ENCODE measurements at places on chromosomes 2 and 18. TPM values are rescaled to one million over a fixed set of nuclear protein-coding genes. Genes with fewer than 3 reads are reported as not detected.

DNA sequence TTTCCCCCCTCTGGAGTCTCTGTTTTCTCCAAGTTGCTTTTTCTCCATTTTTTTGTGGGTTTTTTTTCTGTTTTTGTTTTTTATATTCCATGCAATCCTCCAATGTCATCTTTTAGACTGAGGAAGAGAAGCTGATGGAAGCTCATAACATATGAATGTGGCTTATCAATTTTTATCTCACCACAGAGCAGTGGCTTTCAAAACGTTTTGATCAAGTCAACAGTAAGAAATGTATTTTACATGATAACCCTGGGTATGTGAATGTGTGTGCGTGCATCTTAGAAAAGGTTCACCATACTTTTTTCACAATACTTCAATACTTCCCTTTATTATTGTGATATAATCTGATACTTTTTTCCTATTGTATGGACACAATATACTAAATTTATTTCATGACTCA, 64.6 kb upstream of the CDCA7 start:
- DNase-seq, result no peak

- no peak for DNase-seq
These were observed 909 bp downstream of the TGFA start for GRCh38 chr2:70552501-70553333.

ADRA2B gene
- polyA plus RNA-seq, result 4.4 TPM

DNA sequence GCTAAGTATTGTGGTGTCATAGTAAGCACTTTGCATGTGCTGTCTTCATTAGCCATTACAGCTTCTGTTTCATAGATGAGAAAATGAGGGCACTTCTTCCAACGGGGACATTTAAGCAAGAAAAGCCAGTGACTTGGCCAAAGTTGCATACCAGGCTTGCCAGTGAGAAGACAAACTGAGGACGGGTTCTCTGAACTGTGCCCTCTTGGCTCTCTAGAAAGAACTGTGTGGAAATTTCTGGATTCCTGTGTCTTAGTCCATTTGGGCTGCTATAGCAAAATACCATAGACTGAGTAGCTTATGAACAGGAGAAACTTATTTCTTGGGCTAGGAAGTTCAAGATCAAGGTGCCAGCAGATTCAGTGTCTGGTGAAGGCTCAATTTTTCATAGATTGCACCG, 13.3 kb downstream of the CTIF start:
- DNase-seq, result no peak

UGT1A6 gene
- 2.7 TPM for polyA plus RNA-seq

DNA sequence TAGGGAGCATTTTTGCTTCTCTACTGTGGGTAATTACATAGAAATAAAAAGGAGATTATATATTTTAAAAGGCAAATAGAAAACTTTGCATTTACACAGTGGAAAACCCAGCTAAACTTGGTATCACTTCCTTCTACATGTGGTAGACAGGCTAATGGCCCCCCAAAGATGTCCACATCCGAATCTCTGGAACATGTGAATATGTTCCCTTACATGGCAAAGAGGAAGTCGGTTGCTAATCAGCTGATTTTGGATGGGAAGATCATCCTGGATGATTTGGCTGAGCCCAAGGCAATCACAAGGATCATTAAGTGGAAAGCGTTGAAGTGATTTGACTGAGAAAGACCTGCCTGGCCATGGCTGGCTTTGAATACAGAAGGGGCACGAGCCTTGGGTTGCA, 26.2 kb downstream of the CREG2 start:
- no peak for DNase-seq

DNA sequence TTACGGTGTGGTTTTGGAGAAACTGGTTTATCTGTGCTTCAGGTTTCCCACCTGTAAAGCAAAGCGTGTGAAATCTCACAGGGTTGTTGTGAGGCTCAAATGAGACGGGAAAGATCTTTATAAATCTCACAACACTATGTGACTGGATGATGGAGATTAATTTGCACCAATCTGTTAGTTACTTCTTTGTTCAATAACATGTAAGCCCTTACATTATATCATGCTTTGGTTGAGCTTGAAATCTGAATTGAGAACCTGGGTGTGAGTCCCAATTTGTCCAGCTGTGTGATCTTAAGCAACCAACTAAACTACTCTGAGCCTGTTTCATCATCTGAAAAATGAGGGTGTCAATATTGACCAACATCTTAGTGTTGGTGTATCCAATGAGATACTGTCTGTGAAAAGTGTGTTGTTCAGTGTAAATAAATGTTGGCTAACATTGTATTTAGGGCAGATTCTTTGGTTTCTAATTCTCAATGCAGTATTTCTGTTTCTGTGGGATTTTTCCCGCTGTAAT, 741 bp upstream of the GCKR start:
- DNase-seq, result no peak

TBR1 gene
- 0.03 TPM for polyA plus RNA-seq

DNA sequence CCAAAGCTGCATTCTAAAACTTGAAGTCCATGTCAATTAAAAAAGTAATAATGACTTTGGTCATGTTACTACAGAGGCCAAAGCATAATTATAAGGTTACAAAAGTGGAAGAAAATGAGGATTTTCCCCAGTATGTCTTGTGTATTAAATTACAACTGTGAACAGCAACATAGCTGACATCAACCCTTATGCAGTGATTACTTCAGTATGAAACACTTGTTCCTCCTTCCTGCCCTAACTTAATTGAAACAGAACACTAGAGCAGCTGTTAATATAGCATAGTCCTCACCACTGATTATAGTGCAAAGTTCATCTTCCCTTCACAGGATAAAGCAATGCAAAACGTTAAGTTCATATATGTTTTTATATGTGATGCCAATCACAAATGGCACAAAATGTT, 29.9 kb downstream of the EPB41L3 start:
- DNase-seq, result no peak

ADCYAP1 gene
- polyA plus RNA-seq, result 0.10 TPM

- DNase-seq, result peak; percentile 45
These were observed 2.3 kb upstream of the NCKAP5 start for GRCh38 chr2:133570542-133570941.

- DNase-seq, result no peak
These were observed 25.1 kb upstream of the AAK1 start for GRCh38 chr2:69668598-69668997.

GRCh38 chr18:12765126-12765525, 62.3 kb downstream of the PSMG2 start:
- no peak for DNase-seq

GRCh38 chr18:60350941-60351340, 21.6 kb downstream of the MC4R start:
- DNase-seq, result no peak
